ENCODE measurements at places on chromosomes 13 and 19. TPM values are rescaled to one million over a fixed set of nuclear protein-coding genes. Genes with fewer than 3 reads are reported as not detected.
A peak's percentile ranks its signal among the peaks of the same experiment; 100 is the strongest.

The CADM4 gene
- polyA plus RNA-seq, result 1.7 TPM

The GSX1 gene
- not detected for polyA plus RNA-seq

The ARGLU1 gene
- polyA plus RNA-seq, result 112 TPM

DNA sequence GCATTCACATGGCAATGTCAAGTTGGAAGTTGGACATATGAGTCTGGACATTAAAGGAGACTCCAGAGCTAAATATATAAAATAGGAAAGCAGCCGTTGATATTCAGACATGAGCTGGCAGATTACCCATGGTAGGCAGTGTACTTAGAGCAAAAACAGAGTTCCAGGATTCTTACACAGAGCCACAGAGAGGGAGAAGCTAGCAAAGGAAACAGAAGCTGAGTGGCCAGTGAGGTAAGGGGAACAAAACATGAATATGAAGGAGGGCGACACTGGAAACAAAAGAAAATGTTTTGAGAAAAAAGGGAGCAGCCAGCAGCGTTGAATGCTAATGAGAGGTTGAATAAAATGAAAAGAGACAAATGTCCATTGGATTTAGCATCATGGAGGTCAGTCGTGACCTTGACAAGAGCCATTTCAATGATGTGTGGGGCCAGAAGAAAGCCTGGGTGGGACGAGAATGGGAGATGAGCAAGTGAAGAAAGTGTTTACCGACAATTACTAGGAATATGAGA lies 198.4 kb downstream of the POU4F1 start:
- DNase-seq, result no peak

The MBD3L3 gene
- not detected for polyA plus RNA-seq

DNA sequence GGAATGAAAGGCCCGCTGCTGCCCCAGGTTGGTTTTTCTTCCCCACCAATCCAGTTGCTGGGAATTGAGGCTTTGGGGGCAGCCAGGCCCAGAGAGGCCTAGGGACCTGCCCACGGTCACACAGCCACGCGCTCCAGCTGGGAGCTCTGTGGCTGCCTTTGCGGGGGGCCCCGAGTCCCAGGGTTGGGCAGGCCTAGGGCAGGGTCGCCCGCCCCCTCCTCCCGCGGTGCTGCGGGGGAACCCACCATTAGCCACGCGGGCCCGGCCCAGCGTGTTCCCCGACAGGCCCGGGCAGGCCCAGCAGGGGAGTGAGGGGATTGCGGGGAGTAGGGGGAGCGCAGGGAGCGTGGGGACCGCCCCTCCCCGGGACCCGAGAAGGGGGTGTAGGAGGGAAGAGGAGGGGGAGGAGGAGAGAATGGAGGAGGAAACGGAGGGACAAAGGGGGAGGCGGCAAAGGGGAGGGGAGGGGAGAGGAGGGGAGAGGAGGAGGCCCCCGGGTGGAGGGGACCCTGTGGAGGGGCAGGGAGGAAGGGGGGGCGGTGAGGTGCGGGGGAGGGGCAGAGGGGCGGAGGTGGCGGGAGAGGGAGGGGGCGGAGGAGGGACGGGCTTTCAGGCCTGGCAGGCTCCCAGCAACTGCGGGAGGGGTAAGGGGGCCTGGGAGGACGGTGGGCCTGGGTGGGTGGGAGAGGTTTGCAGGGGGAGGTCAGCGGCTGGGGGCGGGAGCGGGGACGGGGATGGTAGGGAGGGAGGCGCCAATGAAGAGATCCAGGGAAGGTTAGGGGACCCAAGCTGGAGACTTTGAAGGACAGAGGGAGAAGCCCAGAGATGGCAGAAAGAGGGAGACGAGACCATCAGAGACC lies 12.9 kb upstream of the TLE2 start:
- DNase-seq, result peak; percentile 56

The AP2A1 gene
- 91.9 TPM for polyA plus RNA-seq

The RPL18A gene
- 2,216 TPM for polyA plus RNA-seq

The DLEU7 gene
- polyA plus RNA-seq, result not detected

DNA sequence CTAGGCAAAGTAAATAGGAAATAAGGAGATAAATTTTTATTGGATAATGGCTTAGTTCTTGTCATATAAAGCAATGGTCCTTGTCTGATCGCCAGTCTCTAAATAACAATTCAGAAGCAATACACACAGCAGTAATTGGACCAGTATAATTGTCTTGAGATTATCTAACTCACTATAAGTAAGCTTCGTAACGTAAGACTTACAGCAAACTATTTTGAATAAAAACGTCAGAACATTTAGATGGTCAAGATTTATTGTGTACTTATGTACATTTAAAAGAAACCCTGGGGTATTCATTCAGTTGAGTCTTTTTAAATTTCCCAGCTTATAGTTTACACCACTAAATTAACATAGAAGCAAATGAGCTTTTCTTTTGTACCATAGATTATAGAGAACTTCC lies 20.2 kb upstream of the TRPC4 start:
- no peak for DNase-seq

- DNase-seq, result no peak
Measured at GRCh38 chr13:100513987-100514670, 74.5 kb downstream of the GGACT start.

- DNase-seq, result no peak
Measured at GRCh38 chr19:15074371-15074770, 7.6 kb upstream of the OR1I1 start.

DNA sequence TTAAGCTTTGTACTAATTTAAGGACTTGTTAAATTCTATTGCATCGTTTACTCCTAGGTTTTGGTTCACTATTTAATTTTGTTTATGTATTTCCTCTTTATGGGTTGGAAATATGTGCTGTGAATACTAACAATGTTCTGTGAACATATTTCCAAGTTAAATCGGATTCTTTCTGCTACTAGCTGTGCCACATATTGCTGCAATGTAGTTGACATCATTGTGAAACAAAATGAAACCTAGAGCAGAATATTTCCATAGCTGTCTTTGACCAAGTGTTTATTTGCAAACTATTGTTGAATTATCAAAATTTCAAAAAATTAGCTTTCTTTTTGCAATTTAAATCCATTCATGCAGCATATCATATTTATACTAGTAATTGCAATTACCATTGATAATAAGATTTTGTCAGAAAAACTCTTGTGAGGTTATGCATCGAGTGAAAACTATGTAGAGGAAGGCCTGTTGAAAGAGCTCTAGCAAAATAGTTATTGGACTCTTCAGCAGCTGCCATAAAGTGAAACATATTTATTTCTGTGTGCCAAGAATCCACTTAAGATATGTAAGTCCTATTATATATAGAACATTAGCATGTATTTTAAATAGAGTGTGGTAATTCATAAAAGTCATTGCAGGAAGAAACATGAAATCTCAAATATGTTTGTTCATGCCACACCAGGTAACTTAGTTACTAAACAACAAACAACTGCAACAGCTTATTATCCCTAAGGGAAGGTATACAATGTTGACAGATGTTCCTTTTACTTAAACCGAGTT lies 575.1 kb downstream of the SLITRK6 start:
- DNase-seq, result no peak

The PSG6 gene
- polyA plus RNA-seq, result not detected

DNA sequence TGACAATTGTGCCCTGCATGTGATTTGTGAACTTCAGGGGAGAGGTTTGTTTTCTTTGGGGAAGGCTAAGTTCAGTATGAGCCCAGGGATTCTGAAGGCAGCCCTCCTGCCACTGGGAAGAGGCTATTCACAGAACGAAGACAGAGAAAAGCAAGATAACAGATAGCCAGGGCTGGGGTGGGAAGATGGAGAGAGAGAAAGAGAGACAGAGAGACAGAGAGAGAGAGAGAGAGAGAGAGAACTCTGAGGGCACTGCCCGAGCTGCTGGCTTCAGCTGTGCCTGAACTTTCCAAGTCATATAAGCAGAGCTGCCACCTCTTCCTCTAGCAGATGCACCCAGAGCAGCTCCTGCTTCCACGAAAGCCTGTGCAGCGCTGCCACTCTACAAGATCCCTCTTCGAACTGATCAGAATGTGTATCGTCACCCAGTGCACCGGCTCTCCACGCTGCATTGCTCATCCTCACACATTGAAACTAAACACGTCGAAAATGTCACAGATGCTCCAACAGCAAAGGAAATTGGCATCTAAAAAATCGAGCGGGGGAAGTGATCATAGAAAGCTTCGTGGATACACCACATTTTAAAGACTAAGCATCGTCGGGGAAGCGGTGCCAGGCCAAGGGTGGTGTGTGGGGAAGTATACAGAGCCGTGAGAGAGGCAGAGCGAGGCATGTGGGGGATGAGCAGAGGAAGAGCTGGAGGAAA lies 81.8 kb upstream of the SIAH3 start:
- no peak for DNase-seq

The ZNF493 gene
- 9.9 TPM for polyA plus RNA-seq

- no peak for DNase-seq
Measured at GRCh38 chr19:11247391-11247790, 8.0 kb downstream of the ANGPTL8 start.

The HNRNPM gene
- 253 TPM for polyA plus RNA-seq

- no peak for DNase-seq
Measured at GRCh38 chr13:57128909-57129308, 11.8 kb upstream of the PRR20A start.

The SERP2 gene
- 0.13 TPM for polyA plus RNA-seq

DNA sequence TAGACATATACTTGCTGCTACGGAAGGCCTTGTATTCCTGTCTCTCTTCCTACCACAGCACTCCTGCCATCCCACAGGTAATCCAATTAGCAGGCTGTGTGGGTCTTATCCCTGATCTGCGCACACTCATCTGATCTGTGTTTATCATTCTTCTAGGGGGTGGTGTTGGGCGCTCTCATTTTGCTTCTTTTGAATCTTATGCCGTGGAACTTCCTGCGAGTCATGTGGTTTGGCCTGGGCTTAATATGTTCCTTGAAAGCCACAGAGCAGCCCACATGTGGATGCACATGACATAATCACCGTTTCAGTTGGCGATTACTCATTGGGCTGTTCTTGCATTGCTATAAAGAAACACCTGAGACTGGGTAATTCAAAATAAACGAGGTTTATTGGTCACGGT lies 7.5 kb downstream of the RASA3 start:
- DNase-seq, result no peak

The KLK14 gene
- polyA plus RNA-seq, result not detected

DNA sequence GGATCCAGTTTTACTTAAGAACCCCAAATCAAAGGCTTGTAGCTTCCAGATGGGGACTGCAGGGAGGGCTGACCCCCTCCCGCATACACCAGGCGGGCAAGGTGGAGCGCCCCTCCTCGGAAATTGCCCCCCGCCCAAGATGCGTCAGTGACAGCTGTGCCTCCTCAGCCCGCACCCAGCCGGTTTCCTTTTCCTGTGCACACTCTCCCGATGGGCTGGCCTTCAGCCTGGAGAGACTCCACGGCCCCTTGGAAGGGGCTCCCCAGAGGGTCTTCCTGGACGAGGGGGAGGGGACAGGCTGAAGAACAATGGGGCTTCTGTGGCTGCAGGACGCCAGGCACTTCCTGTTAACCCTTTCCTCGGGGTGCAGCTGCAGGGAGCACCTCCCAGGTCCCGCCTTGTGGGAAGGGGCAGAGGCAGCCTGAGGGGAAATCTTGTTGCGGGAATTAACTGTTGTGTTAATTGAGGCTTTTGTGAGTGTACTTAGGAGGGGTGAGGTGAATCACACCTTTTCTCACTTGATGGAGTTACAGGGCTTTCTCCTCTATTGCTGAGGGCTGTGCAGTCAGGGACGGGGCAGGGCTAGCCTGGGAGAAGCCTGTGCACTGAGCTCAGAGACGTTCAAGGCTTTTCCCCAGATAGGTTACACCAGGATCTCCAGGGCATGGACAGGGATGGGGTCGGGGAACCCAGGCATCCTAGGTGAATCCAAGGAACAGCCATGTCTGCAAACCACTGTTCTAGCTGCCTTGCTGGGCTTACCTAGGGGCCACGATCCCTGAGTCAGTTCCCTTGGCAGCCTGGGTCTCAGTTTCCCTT lies 14.3 kb downstream of the IER2 start:
- no peak for DNase-seq

The URAD gene
- polyA plus RNA-seq, result not detected

- DNase-seq, result no peak
Measured at GRCh38 chr13:87940776-87941175, 269.6 kb downstream of the SLITRK5 start.

The IL12RB1 gene
- polyA plus RNA-seq, result not detected

DNA sequence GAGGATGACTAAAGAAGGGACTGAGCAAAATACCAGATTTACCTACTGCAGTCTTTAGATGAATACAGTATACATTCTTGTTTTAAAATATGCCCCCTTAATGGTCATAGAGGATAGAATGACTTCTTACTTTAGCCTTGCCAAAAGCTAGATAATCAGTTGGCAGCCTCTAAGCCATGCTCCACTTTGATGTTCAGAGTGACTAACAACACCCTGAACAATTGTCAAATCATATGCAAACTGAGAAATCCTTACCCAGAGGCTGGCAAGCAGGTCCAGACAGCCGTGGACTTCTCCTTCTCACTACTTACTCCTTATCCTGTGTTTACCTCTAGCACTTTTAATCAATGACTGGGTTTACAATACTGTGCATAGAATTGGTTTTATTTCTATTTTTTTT lies 23.6 kb upstream of the PHF11 start:
- DNase-seq, result no peak

The EDDM13 gene
- polyA plus RNA-seq, result 6.2 TPM

- DNase-seq, result peak; percentile 90
Measured at GRCh38 chr19:45153339-45154063, 7.3 kb downstream of the NKPD1 start.

- DNase-seq, result peak; percentile 97
Measured at GRCh38 chr19:35124098-35125060, 8.8 kb downstream of the FXYD3 start.

GRCh38 chr19:291006-291521 lies at the start of gene PLPP2:
Gene PLPP2 (minus strand): TSS chr19:291403. CDS start chr19:291336, 67 bp downstream.
- peak; percentile 60 for DNase-seq

The DKKL1 gene
- 0.44 TPM for polyA plus RNA-seq

The SMIM24 gene
- 0.77 TPM for polyA plus RNA-seq

The ZNF729 gene
- not detected for polyA plus RNA-seq

The LGALS13 gene
- not detected for polyA plus RNA-seq

The SPPL2B gene
- 81.2 TPM for polyA plus RNA-seq

The PPFIA3 gene
- polyA plus RNA-seq, result 46.7 TPM

DNA sequence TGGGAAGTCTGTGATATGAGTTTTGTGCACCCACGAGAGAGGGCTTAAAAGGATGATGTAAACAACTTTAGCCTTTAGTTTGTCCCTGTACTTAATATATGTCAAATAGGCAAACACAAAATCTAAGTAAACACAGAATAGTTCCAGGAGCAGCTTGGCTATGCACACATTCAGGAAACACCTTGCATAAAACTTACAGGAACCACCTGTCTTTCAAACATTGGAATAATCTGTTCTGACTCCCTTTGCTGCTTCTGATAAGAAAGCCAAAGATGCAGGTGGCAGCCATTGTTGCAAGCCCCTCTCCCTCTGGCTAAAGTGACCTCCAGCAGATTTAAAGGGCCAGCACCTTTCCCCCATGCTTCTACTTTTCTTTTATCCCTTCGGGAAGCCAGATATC lies 4.7 kb downstream of the EEF1AKMT1 start:
- no peak for DNase-seq

The IGFL3 gene
- not detected for polyA plus RNA-seq

The POU2F2 gene
- 0.61 TPM for polyA plus RNA-seq

GRCh38 chr13:110557610-110558305 lies 3.8 kb downstream of the RAB20 start:
- no peak for DNase-seq
